DND-41 (cell line): ENCODE measurements at places on chromosomes 11 and 22.
A peak's percentile ranks its signal among the peaks of the same experiment; 100 is the strongest.

DNA sequence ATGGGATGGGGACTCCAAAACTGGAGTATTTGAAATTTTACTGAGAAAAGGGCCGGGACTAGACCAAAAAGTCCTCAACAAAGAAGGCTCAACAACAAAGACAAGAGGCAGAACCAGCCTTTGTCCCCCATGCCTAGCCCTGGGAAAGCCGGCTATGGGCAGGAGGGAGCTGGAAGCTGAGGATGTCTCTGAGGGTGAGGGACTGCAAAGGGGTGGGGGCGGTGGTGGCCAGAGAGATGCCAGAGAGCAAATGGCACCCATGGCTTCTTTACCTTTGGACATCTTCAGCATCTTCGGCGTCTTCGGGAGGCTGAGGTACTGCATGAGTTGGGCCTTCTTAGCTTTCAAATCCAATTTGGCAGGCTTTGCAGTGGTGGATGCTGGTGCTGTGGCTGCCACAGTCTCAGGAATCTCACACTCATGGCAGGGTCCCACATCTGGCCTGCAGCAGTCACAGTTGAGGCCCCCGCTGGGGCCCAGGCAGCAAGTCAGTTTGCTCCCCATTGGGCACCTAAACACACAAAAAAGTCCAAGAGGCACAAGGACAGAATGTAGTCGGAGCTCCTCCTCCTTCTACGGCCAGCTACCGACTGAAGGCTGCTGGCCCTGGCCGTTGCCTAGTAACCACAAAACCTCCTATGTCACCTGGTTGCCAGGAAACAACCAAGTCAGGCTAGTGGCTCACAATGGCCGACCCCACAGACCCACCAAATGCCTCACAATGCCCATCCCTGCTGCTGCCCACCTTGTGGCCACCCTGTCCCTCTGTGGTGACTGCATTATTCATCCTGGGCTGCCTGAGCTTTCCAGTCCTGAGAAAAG is at the start of gene C22orf42:
Gene C22orf42 (minus strand): TSS at position 592 of the 822 bp plus-strand sequence. CDS start 88 bp downstream, at position 504.
- no peak within 1 kb of the TSS for H3K4me3 ChIP-seq
- H3K36me3 ChIP-seq, result no peaks in the 10 kb centered on the region
- H3K4me1 ChIP-seq, result no peaks in the 10 kb centered on the region
- H3K27ac ChIP-seq, result no peak within 1 kb of the TSS
- peaks cover 10% of the 10 kb centered on the region for H3K27me3 ChIP-seq
- DNase-seq, result no peak

GRCh38 chr11:9838961-9839360 is 175.1 kb downstream of the SWAP70 start:
- H3K36me3 ChIP-seq, result peaks cover 13% of the 10 kb centered on the region
- no peak for DNase-seq
- no peaks in the 10 kb centered on the region for H3K27me3 ChIP-seq
- H3K27ac ChIP-seq, result no peak overlapping the region
- no peak overlapping the region for H3K4me3 ChIP-seq
- H3K4me1 ChIP-seq, result peaks cover 10% of the 10 kb centered on the region

DNA sequence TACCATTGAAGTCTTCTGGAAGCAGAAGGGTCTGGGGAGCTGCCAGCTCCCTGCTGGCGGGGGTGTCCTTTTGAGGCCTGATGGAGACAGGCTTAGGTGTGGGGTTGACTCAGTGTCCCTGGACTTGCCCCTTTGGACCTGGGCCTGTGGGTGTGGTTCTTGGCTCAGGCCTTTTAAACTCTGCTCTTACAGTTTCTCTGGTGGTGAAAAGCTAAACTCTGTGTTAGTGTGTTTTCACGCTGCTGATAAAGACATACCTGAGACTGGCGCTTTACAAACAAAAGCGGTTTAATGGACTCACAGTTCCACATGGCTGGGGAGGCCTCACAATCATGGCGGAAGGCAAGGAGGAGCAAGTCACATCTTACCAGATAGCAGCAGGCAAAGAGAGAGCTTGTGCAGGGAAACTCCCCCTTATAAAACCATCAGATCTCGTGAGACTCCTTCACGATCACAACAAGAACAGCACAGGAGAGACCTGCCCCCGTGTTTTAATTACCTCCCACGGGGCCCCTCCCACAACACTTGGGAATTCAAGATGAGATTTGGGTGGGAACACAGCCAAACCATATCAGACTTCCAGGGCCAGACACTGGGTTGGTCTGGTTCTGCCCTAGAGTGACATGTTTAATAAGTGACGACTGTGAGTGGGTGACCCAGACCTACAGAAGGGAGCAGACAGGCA is 26.5 kb downstream of the GRAMD4 start:
- DNase-seq, result no peak
- H3K27ac ChIP-seq, result 0 out of 2 replicates have a peak overlapping the region, but pooled peaks have one; percentile 11
- H3K36me3 ChIP-seq, result peaks cover 92% of the 10 kb centered on the region

DNA sequence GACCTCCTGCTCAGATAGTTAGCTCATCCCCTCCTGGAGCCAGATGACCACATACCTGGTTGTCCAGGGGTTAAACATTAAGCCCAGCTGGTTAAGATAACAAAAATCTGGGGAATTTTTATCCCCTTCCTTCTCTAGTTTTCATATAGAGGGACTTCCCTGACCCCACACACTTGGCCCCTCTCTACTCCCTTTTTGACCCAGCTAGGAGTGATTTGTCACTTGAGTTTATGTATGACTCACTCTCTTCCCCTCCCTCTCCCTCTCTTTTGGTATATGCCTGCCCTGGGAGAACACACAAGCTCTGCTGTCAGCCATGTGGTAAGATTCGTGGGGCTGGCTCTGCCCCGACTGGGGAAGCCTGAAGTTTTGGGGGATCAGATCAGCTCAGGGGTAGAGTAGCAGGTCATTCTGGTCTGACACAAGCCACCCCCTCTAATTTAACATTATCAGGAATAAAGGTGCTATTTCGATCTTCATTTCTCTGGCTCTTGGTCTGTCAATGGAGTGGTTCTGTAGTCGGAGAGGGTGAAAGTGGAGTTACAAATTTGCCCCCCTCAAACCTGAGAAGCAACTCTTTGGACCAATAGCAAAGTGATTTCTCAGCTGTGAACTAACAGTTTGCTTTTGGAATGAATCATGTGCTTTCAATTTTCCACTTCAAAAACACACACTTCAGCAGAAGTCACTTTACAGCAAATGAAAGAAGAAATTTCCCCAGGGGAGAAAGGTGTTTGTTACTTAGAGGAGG is 415.3 kb upstream of the CADM1 start:
- H3K4me1 ChIP-seq, result no peaks in the 10 kb centered on the region
- no peak overlapping the region for H3K4me3 ChIP-seq
- no peak for DNase-seq
- no peak overlapping the region for H3K27ac ChIP-seq
- H3K27me3 ChIP-seq, result peaks cover 4% of the 10 kb centered on the region
- H3K36me3 ChIP-seq, result no peaks in the 10 kb centered on the region

DNA sequence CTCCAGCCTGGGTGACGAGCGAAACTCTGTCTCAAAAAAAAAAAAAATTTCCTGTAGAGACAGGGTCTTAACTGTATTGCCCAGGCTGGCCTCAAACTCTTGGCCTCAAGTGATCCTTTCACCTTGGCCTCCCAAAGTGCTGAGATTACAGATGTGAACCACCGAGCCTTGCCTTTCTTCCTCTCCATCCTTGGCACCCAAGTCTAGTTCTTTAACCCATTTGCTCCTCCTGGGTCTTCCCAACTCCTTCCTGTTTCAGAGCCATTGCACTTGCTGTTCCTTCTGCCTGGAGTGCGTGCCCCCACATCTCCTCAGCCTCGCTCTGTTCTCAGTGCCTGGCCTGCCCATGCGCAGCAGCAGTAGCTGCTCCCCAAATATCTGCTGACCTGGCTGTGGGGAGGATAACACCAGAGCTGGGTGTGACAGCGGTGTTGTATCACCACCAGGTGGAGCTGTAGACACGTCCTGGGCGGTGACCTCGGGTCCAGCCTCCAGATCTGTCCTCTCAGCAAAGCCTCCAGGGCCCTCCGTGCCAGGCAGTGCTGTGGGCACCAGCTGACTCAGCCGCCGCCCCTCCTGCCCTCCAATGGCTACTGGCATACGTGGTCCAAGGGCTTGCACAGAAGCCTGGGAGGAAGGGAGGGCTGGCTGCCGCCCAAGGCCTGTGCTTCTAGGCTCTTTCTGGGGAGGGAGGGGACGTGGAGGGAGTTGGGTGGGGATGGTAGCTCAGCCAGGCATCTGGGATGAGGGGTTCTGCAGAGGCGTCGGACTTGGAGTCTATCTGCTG is 22.0 kb downstream of the TEF start:
- peak; percentile 85 for DNase-seq
- H3K27me3 ChIP-seq, result no peaks in the 10 kb centered on the region
- H3K36me3 ChIP-seq, result no peaks in the 10 kb centered on the region
- peaks cover 7% of the 10 kb centered on the region for H3K4me1 ChIP-seq

- no peak overlapping the region for H3K27ac ChIP-seq
- H3K4me3 ChIP-seq, result no peak overlapping the region
- no peak for DNase-seq
- no peaks in the 10 kb centered on the region for H3K27me3 ChIP-seq
Observed at GRCh38 chr11:83367745-83368144, 81.6 kb upstream of the CCDC90B start.

- DNase-seq, result no peak
- H3K4me1 ChIP-seq, result no peaks in the 10 kb centered on the region
- no peak overlapping the region for H3K4me3 ChIP-seq
- H3K36me3 ChIP-seq, result no peaks in the 10 kb centered on the region
Observed at GRCh38 chr22:50260801-50261614, 475 bp downstream of the MAPK12 start.

- DNase-seq, result no peak
- H3K4me1 ChIP-seq, result peaks cover 20% of the 10 kb centered on the region
- no peaks in the 10 kb centered on the region for H3K27me3 ChIP-seq
- no peak overlapping the region for H3K27ac ChIP-seq
Observed at GRCh38 chr22:32799496-32799895, 2.0 kb upstream of the TIMP3 start.

- H3K4me1 ChIP-seq, result peaks cover 5% of the 10 kb centered on the region
- no peak overlapping the region for H3K27ac ChIP-seq
- no peak for DNase-seq
- no peak overlapping the region for H3K4me3 ChIP-seq
- H3K36me3 ChIP-seq, result no peaks in the 10 kb centered on the region
- no peaks in the 10 kb centered on the region for H3K27me3 ChIP-seq
Observed at GRCh38 chr11:2097356-2097997, 41.7 kb downstream of the IGF2 start.

GRCh38 chr11:1116104-1116503 is 41.4 kb downstream of the MUC2 start:
- no peaks in the 10 kb centered on the region for H3K27me3 ChIP-seq
- H3K36me3 ChIP-seq, result no peaks in the 10 kb centered on the region
- no peak for DNase-seq
- no peak overlapping the region for H3K27ac ChIP-seq
- no peaks in the 10 kb centered on the region for H3K4me1 ChIP-seq
- no peak overlapping the region for H3K4me3 ChIP-seq

DNA sequence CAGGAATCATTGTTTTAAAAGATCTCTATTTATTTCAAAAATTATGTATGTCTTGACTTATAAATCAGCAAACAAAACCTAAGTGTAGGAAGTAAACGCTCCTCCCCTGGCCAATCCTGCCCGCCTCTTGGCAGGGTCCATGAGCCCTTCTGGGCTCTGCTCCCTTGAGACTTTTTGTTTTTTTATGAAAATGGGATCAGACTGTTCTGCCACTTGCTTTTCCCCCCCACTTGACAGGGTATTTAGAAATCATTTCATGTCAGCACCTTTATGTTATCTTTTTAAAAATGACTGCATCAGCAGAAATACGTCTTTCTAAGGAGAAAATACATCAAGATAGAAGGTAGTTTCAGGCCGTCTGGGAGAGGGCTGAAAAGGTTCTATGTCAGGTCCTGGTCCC is 35.6 kb downstream of the FBLN1 start:
- H3K27me3 ChIP-seq, result peaks cover 14% of the 10 kb centered on the region
- H3K4me1 ChIP-seq, result no peaks in the 10 kb centered on the region

- no peak for DNase-seq
- H3K4me3 ChIP-seq, result no peak overlapping the region
- no peaks in the 10 kb centered on the region for H3K4me1 ChIP-seq
- no peaks in the 10 kb centered on the region for H3K36me3 ChIP-seq
- no peak overlapping the region for H3K27ac ChIP-seq
Observed at GRCh38 chr11:64539711-64540427, 51.2 kb upstream of the SLC22A12 start.

GRCh38 chr11:134607963-134608750 is 196.1 kb upstream of the B3GAT1 start:
- H3K4me1 ChIP-seq, result no peaks in the 10 kb centered on the region
- H3K4me3 ChIP-seq, result no peak overlapping the region
- H3K27ac ChIP-seq, result no peak overlapping the region
- no peaks in the 10 kb centered on the region for H3K36me3 ChIP-seq

DNA sequence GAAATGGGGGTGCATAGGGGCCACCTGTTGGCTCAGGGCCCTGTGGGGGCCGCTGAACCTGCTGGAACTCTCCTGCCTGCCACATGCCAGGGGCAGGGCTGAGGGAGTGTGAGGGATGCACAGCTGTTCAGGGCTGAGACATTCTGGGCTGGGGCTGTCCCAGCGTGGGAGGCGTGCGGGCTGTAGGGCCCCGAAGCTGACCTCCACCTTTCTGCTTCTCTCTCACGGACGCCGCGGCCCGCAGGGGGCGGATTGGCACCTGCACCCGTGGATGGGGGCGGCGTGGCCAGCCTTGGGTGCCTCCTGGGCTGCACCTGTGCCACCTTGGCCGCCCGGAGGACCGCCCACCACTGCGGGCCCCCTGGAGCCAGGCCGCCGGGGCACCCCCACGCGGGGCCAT is 4.1 kb downstream of the CCDC188 start:
- H3K27ac ChIP-seq, result no peak overlapping the region
- H3K4me1 ChIP-seq, result no peaks in the 10 kb centered on the region
- H3K4me3 ChIP-seq, result no peak overlapping the region
- no peaks in the 10 kb centered on the region for H3K27me3 ChIP-seq
- peaks cover 11% of the 10 kb centered on the region; the same call in 1 of the 2 replicates for H3K36me3 ChIP-seq

DNA sequence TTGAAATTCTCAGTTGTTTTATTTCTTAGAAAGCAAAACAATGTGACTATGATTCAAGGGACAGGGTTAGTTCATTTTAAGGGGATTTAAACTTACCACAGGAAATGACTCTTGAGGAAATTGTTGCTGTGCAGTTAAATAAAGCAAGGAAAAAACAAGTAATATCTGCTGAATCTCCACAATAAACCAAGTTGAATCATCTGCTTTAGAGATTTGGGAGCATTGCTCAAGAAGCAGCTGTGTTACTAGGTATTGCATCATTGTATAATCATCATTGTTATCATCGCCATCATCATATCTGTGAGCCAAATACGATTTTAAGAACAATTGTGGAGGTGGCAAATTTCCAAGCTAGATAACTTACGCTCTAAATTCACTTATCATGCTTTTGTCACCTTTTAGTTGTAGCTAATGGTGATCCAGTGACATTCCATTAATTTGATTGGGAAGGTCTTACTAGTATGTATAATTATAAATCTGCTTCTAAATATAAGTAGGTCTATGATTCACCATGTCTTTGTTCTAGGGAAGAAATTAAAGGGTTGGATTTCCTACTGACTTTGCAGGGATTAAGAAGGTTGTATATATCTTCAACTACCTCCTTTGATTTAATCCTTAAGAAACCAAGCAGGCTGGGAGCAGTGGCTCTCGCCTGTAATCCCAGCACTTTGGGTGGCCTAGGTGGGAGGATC is 19.9 kb downstream of the MMP10 start:
- H3K27ac ChIP-seq, result no peak overlapping the region
- peaks cover 13% of the 10 kb centered on the region for H3K27me3 ChIP-seq
- no peaks in the 10 kb centered on the region for H3K36me3 ChIP-seq
- H3K4me3 ChIP-seq, result no peak overlapping the region
